ENCODE measurements at places on chromosomes 2 and 18.

DNA sequence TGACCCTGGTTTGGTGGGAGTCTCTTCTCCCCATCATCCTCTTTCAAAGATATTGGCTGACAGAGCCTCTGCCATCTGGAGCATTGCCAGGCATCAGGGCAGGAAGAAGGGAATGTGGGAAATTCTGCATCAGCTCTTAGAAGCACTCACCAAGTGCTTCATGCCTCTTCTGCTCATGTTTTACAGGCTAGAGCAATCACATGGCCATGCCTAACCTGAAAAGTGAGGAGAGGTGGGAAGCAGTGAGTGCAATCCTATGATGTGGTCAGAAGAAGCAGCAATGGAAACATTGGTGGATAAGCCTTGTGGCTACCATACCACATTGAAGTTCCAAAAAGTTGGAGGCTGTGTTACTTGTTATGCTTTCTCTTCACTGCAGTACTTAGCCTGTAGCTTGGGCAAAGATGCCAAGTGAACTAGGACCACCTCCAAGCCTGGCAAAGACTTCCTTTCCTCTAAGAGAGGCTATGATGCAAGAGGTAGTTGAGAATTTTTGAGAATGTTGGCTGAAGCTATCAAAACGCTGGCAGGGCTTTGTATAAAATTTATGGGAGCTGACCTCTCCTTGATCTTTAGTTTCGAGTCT is 64.1 kb downstream of the BCL2L11 start:
- DNase-seq: no peak

DNA sequence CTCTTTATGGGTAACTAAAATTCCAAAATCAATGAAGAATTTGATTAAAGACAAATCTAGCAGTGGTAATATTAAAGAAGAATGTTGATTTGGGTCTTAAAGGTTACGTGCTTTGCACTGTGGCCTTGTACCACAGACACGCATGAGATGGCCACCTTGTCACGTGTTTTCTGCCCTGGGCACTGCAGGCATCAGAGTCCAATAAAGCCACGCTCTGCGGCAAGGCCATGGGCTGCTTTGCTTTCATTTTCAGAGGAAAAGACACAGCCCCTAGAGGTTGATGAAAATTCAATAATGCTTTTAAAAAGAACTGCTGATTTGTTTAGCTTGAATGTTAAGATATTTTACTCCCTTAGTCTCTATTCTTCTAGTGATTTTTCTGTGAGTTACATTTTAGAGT is 30.4 kb downstream of the AOX1 start:
- DNase-seq: no peak

- DNase-seq: no peak
These were observed 836.9 kb upstream of the CELF4 start for GRCh38 chr18:38402509-38402908.

- DNase-seq: no peak
These were observed 8.1 kb downstream of the NBEAL1 start for GRCh38 chr2:203022751-203023150.

GRCh38 chr2:105576440-105577241 is 168.1 kb upstream of the NCK2 start:
- no peak for DNase-seq

GRCh38 chr18:78871618-78872017 is 108.0 kb upstream of the SALL3 start:
- no peak for DNase-seq

Measured in SW 1271 (cell line).